Psoas muscle (tissue), 8 donors: ENCODE measurements at places on chromosomes 1 and 21. TPM values are rescaled to one million over a fixed set of nuclear protein-coding genes. Genes with fewer than 3 reads are reported as not detected.

The LCE1E gene
- total RNA-seq = not detected

The CLCNKB gene
- not detected for total RNA-seq

DNA sequence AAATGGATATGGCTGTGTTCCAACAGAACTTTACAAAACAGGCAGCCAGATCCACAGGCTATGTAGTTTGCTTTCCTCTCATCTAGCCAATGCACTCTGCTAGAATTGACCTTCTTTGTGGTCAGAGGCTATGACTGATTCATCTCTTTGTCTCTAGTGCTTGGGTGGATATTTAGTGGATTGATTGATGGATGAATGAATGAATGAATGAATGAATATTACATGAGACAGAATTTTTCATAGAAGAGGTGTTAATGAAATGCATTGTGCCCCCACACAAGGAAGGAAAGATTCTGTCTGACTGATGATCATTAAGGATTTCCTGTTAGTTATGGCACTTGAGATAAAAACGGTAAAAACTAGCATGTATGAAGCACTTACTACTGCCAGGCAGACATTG lies 50.5 kb upstream of the ZYG11A start:
- no peak for DNase-seq

DNA sequence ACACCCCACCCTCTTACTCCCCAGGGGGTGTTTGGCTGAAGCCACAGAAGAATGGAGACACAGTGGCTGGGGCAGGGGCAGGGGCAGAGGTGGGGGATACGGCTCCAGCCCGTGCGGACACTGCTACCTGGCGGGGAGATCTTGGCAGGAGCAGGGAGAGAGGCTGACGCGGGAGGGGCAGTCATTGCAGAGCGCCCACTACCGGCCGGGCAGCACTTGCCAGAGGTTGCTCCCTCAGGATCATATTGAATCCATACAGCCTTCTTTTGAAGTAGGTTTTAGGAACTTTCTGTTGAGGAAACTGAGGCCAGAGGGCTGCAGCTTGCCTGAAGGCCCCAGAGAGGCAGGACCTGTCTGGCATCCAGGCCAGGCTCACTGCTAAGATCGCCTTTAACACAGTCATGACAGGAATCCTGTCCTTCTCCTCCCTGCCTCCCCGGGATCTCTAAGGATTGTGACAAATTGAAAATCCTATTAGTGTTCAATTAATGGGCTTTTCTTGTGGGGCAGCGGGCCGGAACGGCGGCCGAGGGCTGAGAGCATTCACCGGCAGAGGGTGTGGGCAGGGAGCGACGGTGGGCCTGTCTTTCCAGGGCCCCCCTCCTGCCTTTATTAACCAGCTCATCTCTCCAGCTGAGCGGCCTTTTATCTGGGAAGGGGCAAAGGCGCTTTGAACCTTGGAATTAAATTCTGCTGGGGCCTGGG lies 65.5 kb upstream of the WNT4 start:
- no peak for DNase-seq

DNA sequence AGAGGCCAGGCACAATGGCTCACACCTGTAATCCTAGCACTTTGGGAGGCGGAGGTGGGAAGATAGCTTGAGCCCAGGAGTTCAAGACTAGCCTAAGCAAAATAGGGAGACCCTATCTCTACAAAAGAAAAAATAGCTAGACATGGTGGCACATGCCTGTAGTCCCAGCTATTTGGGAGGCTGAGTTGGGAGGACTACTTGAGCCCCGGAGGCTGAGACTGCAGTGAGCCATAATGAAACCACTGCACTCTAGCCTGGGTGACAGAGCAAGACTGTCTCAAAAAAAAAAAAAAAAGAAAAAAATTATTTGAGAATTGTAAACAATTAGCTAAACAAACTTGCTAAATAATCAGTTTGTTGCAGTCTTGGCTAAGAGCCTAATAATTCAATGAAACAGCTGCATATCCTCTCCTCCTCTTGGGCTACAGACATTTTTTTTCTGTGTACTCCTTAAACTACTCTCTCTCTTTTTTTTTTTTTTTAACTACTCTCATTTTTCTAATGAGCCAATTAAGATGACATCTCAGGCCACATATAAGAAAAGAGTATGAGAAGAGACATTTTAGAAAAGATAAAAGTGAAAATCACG lies 10.5 kb upstream of the DNAJB4 start:
- no peak for DNase-seq

GRCh38 chr1:18535391-18536210 lies 54.9 kb downstream of the KLHDC7A start:
- no peak for DNase-seq

- no peak for DNase-seq
These were observed 30.5 kb upstream of the IFI16 start for GRCh38 chr1:158979229-158979628.

DNA sequence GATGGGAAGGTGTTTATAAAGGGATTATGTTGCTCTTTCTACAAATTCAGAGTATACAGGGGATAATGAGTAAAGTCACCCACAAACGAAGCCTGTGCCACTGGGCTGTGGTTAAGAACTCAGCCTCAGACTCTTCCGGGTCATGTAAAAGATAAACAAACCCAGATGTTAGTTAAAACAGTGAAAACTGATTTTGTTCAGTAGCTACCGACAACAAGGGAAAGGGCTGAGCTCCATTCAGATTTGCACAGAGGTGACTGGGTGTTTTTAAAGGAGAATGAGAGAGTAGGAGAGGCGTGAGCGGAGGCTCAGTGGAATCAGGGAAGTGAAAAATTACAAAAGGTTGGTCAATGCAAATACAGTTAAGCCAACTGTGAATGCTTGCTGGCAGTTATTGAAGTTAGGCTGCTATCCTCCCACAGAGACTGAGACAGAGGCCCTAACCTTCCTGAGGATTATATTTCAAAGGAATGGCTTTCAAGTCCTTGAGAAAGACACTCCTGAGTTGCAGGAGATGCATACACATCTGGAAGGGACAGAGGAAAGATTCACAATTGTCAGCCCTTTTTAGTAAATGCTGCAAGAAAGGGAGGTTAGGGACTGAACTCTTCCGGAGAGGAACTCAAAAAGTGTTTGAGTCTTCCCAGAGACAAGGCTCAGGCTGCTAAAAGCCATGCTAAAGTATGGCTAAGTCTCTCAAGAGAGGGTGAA lies 29.9 kb upstream of the SAMD13 start:
- no peak for DNase-seq

GRCh38 chr1:21297975-21298374 lies 7.7 kb upstream of the ECE1 start:
- DNase-seq = peak; percentile 79

The XKR8 gene
- 4.7 TPM for total RNA-seq

The OR2T5 gene
- total RNA-seq = not detected

The TEX38 gene
- total RNA-seq = not detected

GRCh38 chr1:110508028-110508940 lies 10.7 kb downstream of the KCNA10 start:
- peak; percentile 68 for DNase-seq

The DNAJC16 gene
- total RNA-seq = 29.9 TPM

- peak; percentile 77 for DNase-seq
These were observed 19.2 kb upstream of the PEF1 start for GRCh38 chr1:31663622-31664452.

DNA sequence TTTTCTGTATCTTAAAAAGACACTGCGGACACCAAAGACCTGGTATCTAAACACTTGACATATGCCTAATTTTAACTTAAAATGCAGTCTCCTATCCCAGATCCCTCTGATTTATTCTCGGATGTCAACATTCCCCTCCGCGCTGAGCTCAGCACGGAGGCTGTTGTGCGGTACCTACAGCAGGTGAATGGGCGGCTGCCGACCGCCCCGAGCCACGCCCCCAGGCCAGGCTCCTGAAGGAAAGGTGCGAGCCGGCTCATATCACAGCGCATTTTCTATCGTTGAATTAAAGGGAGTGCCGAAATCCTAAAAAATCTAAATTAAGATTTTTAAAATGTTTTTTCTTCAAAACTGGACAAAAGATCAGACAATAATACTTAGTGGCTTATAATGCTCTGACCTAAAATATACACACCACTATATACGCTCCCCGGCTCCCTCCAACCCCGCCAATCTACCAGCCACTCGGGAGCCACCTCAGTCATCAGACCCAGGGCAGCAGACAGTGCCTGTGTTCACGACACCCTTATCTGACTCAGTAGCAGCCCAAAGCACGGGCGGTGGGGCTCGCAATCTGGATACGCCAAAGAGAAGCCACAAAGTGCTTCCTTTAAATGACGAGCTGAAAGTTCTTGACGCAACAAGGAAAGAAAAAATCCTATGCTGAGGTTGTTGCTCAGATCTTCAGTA lies 4.1 kb downstream of the WRAP73 start:
- no peak for DNase-seq

The NDUFV3 gene
- 69.1 TPM for total RNA-seq

The MAEL gene
- total RNA-seq = not detected

DNA sequence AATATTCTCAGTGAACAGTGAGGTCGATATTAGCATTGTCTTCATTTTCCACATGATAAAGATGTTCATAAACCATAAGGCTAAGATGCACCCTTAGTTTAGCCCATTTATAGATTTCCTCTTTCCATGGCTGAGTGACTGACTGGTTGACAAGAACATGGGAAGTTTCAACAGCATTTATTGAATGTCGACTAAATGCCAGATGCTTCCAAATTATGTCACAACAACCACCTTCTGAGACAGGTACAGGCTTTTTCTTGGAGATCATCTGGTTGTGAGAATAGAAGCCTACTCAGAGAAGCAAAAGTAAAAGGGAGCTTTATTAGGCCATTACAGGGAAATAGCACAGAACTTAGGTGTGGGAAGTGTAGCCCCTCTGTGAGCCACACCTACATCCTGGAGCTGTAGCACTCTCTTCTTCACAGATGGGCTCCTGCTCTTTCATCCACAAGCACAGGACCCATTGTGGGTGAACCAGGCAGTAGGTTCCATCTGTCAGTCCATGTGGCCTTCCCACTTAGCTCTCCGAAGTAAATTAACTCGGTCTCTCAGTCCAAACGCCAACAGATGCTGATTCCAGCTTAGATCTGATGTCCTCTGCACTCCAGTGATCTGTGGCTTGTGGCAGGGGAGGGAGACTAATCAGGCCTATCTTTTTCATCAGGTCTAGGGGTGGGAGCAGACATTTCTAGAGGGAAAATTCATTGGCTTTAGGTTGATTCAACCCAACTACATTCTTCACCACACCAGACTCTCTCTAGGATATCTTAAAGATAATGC lies 14.3 kb downstream of the ATP2B4 start:
- DNase-seq = no peak

The MTARC1 gene
- 6.4 TPM for total RNA-seq

DNA sequence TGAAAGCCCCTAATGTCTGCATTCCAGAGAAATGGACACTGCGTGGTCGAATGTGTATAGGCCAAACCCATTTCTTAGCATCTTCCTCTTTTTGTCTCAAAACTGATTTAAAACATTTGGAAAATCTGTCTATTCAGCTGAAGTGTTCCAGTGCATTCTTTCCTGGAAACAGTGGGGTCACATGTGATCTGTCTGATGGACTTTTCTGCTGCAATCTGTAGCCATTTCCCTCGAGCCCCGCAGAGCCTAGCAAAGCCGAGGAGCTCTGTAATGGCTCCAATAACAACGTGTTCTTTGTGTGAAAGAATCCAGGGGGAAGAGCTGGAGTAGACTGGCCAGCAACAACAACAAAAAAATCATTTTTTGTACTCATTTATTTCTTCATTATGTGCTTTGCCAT lies 329.3 kb downstream of the BARHL2 start:
- no peak for DNase-seq

DNA sequence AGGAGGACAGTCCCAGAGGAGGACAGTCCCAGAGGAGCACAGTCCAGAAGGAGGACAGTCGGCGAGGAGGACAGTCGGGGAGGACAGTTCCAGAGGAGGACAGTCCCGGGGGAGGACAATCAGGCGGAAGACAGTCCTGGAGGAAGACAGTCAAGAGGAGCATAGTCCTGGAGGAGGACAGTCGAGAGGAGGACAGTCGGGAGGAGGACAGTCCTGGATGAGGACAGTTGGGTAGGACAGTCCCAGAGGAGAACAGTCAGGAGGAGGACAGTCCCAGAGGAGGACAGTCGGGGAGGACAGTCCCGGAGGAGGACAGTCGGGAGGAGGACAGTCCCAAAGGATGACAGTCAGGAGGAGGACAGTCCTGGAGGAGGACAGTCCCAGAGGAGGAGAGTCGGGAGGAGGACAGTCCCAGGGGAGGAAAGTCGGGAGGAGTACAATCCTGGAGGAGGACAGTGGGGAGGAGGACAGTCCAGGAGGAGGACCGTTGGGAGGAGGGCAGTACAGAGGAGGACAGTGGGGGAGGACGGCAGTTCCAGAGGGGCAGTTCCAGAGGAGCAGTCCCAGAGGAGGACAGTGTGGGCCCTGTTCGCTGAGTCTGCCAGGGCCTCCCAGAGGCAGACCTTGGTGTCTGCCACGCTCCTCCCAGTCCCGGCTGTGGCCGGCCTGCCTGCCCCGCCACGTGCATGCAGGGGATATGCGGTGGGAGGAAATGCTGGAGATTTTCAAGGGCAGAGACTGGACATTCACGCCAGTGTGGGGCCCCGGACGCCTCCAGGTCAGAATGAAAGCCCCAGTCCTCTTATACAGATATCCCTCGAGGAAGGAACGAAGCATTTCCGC lies 183.8 kb upstream of the ARHGEF16 start:
- DNase-seq = no peak

The CHD5 gene
- 0.25 TPM for total RNA-seq

The PCAT6 gene
- 0.44 TPM for total RNA-seq

The ATXN7L2 gene
- 14.1 TPM for total RNA-seq

- DNase-seq = no peak
These were observed 15.4 kb upstream of the CD2 start for GRCh38 chr1:116738673-116739370.

The GPR3 gene
- total RNA-seq = not detected

DNA sequence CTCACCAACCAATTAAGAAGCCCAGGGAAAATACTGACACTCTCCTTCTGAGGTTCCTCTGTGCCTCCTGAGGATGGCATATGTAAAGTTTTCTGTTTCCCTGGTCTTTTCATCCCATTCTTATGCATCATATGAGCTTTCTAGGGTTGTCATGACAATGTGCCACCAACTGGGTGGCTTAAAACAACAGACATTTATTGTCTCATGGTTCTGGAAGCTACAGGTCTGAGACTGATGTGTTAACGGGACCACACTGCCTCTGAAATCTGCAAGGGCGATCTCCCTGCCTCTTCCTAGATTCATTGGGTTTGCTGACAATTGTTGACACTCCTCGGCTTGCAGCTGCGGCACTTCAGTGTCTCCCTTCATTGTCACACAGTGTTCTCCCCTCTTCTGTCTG lies 308.4 kb downstream of the RGS7 start:
- DNase-seq = no peak

- DNase-seq = no peak
These were observed 40.5 kb upstream of the NEK2 start for GRCh38 chr1:211715971-211716370.

The CGN gene
- not detected for total RNA-seq

The RAB42 gene
- 0.73 TPM for total RNA-seq

GRCh38 chr1:47738560-47739182 lies 258.5 kb downstream of the TRABD2B start:
- DNase-seq = peak; percentile 45

The ILDR2 gene
- total RNA-seq = 0.11 TPM

GRCh38 chr1:51910221-51911000 lies 31.9 kb upstream of the NRDC start:
- no peak for DNase-seq

The DCDC2B gene
- total RNA-seq = not detected
